ENCODE measurements at places on chromosomes 1 and 21.

DNA sequence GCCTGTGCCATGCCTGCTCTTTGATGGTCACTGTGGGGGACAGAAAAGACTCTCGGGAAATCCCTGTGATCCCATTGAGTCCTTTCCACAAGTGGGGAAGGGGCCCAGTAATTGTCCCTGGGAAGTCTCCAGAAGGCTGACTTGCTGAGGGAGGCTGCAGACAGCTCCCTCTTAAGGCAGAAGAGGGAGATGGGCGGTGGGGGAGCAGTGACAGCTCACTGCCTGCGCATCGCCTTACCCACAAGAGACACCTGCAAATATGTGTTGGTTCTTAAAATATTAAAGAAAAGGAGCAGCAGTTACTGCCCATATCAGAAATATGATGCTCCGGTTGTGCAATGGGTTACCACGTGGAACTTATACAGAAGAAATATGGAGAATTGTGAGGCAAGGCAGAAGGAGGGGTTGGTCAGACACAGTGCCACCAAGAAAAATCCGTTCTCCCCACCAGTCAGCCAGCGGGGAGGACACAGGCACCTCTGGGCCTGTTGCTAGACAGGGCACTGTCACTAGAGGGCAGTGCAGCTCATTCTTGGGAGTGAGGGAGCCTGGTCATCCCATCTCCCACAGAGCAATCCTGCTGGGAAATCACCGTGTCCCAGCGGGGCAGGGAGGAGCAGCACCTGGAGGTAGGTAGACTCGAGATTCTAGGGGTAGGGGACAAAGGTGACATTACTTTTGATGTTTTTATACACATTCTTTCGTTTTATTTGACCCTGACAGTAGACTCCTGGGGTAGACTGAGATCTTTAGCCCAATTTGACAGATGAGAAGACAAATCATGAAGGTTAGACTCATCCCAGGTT lies 6.9 kb upstream of the CAMK1G start:
- peak; percentile 65 for DNase-seq

DNA sequence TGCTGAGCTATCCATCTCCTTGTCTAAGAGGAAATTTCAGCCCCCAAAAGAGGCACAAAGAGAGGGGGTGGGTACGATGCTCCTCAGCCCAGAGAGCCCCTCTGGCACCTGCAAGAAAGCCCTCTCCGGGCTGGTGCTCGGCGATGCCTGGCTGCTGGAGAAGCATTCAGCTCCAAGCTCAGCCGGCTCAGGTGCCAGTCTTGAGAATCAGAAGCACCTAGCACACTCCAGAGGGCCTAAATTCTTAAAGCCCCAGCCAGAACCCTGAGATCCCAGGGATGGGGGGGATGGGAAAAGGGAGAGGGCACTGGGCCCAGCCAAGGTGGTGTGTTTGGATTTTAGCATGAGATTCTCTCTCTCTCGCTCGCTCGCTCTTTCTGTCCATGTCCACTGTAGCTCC lies 2.9 kb downstream of the GRIK3 start:
- no peak for DNase-seq

DNA sequence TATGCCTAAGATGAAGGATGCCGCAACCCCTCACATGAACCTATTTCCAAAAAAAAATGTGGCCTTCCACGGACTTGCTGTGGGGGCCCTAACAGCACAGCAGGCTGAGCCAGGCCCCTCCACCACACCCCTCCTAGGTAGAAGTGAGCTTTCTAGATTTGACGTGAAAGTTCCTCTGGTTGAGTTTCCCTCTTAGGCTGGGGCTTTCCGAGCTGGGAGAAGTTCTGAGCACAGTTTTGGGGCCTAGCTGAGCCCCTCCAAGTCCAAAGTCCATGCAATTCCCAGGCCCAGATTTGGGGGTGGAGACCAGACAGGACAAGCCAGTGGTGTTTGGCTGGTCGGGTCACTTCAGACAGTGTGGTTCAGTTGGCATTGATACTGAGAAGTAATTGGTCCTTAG lies 13.8 kb upstream of the PHLDA3 start:
- DNase-seq: no peak

- DNase-seq: no peak
Observed at GRCh38 chr1:211630236-211631081, 45.0 kb downstream of the NEK2 start.

DNA sequence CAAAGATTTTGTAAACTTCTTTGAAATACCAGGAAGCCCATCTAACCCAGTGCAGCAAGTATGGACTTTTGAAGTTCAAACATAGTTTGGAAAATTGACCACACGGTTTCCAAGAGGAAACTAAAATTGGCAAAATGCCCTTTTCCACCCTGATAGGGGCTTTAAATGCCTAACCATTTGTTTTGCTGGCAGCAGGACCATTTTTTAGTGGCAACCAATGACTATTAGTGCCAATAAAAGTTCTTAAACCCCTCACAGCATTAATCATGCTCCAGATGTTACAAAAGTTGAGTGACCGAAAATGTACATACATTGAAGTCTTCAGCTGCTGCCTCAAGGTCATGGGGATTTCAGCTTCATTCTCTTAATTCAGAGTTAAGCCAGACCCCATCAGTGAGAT lies 46.4 kb upstream of the ENAH start:
- no peak for DNase-seq

- DNase-seq: no peak
Observed at GRCh38 chr1:84348759-84349158, 47.3 kb downstream of the SAMD13 start.

- no peak for DNase-seq
Observed at GRCh38 chr1:84254703-84255238, 46.7 kb upstream of the SAMD13 start.

GRCh38 chr1:23904748-23905357 lies 8.3 kb downstream of the CNR2 start:
- no peak for DNase-seq

DNA sequence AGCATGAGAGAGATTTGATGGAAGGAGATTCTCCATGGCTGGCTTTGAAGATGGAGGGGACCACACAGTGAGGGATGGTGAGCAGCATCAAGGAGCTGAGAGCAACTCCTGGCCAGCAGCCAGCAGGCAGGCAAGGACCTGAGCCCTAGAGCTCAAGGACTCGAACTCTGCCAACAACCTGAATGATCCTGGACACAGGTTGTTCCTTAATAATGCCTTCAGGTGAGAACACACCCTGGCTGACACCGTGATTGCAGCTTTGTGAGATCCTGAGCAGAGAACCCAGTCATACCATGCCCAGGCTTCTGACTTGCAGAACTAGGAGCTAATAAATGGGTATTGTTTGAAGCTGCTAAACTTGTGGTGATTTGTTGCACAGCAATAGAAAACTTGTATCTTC lies 183.1 kb downstream of the LMX1A start:
- DNase-seq: no peak

DNA sequence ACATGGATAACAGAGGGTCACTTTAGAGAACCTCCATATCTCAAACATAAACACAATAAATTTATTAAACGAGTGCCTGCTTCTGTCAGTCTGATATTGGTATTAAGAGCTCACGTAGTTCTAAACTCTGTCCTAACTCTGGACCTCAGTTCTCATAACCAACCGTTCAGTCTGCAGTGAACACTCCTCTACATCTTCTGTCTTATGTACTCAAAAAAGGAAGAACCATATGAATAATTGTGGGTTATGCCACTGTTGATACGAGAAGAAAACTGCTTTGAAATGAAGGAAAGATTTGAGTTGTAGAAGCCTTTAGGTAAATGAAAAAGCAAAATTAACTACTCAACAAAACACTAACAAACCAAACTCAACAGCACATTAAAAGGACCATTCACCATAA lies 53.7 kb downstream of the DPYD start:
- no peak for DNase-seq

DNA sequence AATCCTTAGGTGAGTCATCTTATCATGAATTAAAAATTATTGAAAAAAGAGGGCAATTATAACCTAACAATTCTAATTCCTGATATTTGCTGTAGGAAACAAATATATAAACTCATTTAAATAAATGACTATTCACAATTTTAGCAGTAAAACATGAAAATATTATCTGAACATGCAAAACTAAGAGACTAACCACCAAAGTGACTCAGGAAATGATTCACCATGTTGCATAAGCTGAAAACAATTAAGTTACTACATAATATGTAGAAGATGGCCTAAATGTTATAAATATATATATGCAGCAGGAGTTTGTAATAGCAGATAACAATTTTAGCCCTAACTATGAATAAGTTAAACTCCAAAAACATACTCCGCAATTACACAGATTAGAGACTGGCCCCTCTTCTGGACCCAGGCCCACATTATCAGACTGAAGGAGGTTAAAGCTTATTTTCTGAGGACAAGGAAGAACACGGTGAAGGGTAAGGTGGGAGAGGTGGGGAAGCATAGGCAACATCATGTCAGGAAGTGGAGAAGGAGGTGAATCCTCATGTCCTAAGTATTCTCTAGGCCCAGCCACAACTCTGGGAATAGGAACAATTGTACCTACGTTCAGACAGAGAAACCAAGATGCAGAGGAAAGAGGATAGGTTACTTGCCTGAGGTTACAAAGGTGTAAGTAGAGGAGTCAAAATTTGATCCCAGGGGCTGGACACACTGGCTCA lies 15.6 kb upstream of the AIM2 start:
- no peak for DNase-seq

DNA sequence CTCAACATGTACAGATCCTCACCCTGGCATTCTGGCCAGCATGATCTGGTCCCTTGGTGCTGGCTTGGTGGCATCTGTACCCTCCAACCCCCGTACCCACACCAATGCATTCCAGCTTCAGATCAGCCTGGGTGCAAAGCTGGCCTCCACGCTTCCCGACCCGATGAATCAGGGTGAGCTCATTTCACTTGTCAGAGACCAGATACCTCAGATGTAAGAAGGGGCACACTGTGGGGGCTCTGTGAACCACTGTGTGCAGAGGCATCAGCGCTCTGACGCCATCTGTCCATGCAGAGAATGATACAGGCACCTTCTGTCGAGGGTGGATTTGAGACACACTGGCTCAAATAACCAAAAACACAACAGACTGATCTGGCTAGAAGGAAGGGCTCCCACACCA lies 76.6 kb downstream of the DMRTB1 start:
- DNase-seq: no peak

- DNase-seq: no peak
Observed at GRCh38 chr1:92424381-92424780, 62.3 kb downstream of the GFI1 start.

DNA sequence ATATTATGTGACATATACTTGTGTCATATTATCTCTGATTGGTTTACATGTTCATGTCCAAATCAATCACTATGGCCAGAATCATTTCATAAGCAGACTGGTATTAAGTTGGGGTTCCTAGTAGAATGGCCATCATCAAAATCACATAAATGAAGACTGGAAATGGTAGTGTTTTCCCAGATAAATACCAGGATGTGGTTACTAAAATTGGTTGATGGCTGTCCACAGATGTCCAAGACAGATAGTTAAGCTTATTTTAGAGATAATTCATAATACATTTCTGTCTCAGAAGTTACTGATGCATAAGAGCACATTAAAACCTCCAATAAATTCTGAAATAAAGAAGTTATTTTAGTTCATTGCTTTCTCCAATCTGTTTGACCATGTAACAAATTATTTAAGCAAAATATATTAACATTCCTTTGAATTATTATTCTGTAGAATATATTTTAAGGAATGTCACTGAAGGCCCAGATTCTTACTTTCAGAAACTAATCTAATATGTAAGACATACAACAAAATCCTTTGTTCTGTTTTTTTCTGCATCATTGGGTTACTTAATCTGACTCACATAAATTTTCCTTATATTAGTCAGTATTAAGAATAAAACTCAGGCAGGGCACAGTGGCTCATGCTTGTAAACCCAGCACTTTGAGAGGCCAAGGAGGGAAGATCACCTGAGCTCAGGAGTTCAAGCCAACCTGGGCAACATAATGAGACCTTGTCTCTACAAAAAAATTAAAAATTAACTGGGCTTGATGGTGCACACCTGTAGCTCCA lies 483.9 kb downstream of the PTPRC start:
- no peak for DNase-seq

DNA sequence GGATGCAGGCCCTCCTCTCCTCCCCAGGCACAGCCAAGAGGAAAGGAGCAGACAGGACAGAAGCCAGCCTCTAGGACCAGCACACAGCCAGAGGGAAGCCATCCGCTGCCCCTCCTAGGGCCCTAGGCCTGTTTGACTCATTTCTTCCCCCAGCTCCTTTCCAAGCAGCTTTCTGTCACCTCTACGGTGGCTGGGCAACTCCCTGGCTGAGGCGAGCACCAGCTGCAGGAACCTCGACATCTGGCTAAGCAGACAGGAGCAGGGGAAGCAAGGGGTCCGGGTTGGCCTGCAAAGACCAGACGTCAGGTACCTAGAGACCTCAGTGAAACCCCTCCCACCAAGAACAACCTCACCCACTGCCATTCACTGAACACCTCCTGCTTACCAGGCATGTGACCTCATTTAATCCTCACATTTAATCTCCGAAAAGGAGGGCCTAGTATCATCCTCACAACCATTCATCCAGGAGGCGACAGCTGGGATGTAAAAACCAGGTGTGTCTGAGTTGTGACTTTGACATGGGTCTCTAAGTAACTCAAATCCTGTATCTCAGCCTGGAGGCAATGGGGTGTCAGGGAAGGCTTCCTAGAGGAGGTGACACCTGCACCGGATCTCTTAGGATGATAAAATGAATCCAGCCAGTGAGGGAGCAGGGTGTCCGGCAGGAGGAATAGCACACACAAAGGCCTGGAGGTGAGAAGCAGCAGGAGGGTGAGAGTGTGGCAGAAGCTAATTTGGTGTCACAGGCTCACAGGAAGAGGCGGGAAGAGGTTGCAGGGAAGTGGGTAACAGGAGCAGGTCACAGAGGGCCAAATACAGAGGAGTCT lies 5.9 kb downstream of the LRP8 start:
- DNase-seq: no peak

GRCh38 chr1:205589618-205590456 lies 42.0 kb downstream of the ELK4 start:
- DNase-seq: no peak

DNA sequence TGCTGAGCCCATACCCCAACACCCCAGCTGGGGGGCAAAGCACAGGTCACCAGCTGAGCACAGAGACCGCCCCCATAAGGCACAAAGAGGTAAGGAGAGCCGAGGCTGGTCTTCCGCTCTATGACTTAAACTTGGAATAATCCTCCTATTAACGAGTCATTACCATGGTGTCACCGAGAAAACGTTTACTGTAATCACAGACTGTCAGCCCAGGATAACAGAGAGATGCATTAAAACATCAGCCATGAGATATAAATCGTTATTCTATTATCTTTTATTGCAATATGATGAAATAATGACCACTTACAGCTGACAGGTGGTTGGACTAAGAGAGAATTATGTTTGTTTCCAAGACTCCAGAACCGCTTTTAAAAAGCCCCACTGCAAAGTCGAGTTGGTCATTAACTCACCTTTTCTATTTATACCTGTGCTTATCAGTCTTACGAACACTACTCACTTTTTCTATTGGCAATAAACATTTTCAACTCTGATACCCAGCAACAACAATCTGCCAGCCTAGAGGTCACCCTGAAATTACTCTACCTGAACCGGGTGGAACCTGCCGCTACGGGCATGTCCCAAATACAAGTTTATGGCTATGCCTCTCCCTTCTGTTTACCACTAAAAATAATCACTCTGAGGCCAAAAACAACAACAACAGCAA lies 21.5 kb downstream of the NPHP4 start:
- no peak for DNase-seq

- peak; percentile 34 for DNase-seq
Observed at GRCh38 chr1:21773585-21773984, 9.4 kb downstream of the USP48 start.

- DNase-seq: no peak
Observed at GRCh38 chr1:206066479-206067171, 13.7 kb downstream of the RHEX start.
